Right ventricle myocardium inferior (tissue), 1 donor: ENCODE measurements at places on chromosomes 11 and 22.
A peak's percentile ranks its signal among the peaks of the same experiment; 100 is the strongest.

DNA sequence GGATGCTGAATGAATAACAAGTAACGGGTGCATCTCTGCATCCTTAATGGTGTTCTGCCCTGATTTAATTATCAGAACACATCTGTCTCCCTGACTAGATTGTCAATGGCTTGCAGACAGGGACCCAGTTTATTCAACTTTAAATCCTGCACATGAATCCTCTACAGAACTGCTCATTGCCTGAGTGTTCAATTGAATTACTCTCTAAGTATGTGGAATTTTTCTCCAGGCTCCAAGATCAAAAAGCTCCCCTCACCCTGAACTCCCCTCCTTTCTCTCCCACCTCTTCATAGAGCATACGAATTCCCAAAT lies 11.8 kb downstream of the MB start:
- no peak for DNase-seq

GRCh38 chr11:10450462-10451425 lies 4.3 kb upstream of the AMPD3 start:
- DNase-seq = peak; percentile 82

- no peak for DNase-seq
These were observed 25.4 kb upstream of the MS4A6A start for GRCh38 chr11:60208146-60208895.

- DNase-seq = peak; percentile 45
These were observed 816.2 kb upstream of the LUZP2 start for GRCh38 chr11:23680488-23681230.

- no peak for DNase-seq
These were observed 155.8 kb downstream of the CADM1 start for GRCh38 chr11:115348416-115348815.

GRCh38 chr22:25146307-25146706 lies 53.4 kb upstream of the CRYBB3 start:
- no peak for DNase-seq

GRCh38 chr11:95123556-95123955 lies 33.9 kb downstream of the ENDOD1 start:
- no peak for DNase-seq

DNA sequence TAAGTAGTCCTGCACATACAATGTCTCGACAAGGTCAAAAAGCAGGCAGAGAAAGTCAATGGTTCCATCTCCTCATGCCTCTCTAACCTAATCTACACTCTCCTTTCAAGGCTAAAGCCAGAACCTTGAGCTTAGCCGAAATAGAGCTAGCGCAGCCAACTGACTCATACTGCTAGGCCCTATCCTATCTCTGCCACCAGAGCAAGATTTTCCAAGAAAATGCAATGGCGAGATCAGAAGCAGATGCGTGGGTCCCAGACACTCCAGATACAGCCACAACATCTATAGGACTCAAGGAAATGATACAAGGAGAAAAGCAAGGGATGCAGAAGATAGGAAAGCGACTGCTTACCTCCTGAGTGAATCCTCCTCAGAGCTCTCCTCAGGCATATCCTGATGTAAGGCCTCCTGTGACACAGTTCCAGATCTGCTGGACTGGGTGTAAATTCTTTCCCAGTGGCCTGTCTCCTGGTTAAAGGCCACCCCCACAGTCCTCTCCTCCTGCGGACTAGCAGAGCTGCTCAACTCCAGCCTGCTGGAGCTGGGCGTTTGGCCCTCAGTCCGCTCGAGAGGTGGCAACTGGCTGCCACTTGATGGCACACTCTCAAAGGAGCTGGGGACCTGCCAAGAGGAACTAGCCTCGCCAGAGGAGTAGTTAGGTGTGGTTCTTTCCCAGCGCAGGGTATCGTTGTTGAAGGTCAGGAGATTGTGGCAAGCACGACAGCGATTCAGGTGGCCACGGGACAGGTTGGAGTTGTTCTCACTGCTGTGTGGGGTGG lies 52.0 kb downstream of the AMBRA1 start:
- DNase-seq = no peak

DNA sequence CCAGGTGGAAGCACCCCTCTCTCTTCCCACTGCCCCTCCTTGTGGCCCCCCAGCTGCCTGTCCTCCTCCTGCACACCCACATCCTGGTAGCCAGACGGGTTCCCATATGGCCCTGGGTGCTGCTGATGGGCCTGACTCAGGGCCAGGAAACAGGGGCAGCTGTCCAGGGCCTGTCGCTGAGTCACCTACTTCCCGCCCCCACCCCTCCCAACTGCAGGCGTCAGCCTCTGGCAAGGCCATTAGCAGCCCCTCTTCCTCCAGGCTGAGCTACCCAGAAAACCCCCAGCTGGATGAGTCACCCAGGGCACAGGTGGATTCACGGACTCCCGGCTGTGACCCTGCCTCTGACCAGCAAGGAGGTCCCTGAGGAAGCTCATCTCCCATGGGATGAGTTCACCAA lies 6.9 kb upstream of the GAL start:
- DNase-seq = peak; percentile 56

GRCh38 chr22:28783786-28784671 lies 11.5 kb downstream of the CCDC117 start:
- DNase-seq = no peak

DNA sequence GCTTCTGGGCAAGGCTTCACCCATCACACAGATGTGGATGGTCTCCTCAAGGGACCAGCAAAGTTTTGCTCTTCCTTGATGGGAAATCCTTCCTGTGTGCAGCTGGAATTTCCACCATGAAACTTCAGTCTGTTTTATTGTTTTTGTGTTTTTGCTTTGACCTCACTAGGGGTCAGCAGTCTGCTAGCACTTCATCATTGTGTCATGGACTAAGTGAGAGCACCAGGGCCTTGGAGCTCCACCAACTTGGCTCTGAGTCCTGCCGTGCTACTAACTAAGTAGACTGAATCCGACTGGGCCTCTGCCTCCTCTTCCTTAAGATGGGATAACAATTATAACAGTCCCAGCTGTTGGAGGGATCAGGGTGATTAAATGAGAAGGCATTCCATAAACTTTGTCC lies 305.8 kb upstream of the NCAM1 start:
- peak; percentile 91 for DNase-seq

DNA sequence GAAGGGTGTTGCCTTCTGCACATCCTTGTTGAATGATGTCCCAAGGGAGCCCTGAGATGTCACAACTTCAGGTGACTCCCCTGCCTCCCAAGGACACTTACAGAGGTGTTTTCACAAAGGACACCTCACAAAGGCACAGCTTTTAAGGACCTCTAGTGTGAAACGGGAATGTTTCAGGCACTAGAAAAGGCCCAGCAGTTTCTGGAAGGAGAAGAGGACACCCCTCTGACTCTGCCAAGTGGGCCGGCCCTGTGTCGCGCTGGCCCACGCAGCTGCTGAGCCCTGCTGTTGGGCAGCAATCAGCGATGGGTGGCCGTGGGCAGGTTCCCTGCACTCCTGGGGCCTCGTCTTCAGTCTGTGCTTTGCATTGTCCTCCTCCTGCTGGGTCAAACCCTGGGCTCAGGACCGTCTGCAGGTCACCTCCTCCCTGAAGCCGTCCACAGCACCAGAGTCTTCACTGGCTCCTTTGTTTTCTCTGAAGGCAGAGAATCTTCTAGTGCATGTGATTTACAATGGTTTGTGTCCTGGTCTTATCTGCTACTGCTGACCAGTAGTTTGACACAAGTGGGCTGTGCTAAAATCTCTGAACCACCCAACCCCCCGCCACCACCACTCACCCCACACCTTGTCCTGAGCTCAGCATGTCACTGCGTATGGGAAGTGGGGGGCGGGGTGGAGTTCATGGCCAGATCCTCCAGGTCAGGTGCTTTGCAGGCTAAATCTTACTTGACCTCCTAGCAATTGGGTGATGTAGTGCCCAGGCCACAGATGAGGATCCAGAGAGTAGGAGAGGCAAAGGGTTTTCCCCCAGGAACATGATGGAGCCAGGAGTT lies 3.2 kb downstream of the LINC01488 start:
- DNase-seq = peak; percentile 14
